CMK (cell line): ENCODE measurements at places on chromosomes 2 and 18.

DNA sequence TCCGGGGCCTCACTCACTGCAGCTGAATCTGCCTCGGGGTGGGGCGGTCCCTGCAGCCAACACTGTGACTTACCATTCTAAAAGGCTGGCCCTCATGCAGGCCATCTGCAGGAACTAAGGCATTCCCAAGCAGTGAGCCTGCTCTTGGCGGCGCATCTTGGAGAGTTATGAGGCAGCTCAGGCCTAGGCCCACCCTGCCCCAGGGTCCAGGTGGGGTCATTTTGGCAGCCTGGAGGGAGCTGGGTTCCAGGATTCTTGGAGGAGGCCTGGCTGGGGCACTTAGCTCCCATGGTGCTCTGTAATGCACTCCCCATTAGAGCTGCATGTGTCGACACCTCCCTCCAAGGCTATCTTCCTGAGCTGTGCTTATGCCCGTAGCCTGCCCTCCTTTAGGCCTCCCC, 14.8 kb upstream of the BIN1 start:
- DNase-seq, result no peak

DNA sequence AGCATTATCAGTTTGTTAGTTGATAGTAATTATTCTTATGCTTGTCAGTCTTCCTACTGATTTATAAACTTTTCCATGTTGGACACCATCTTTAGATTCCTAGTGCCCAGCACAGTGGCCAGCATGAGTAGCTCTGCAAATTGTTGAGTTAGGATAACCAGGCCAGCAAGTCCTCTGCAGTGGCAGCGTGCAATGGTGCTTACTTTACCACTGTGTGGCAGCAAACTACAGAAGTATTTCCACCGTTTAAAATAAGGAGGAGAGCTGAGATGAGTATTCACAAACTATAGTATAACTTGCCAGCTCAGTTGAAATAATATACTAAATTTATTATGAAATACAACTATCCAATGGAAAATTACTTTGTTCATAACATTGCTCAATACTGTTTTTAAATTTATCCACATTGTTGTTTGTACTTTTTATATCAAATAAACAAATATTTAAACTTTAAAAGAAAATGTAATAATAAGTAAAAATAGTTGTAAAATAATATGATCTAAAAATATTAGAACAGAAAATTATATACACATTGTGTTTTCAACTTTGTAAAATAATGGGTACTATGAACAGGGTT, 9.3 kb upstream of the THADA start:
- no peak for DNase-seq

DNA sequence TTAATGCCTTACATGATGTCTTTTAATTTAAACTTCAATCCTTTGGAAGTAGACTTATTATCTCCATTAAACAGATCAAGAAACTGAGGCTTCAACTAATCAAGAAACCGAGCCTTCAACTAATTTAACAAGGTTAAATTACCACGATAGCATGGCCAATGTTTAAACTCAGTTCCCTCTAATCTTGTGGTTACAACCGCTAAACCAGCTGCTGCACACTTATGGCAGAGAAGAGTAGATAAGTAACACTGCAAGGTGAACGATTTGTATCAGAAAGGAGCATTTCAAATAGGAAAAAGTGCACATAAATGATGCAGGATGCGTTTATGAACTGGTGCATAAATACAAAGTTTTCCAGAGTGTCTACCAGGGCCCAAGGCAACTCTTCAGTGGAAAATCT, 144.6 kb upstream of the CAVIN2 start:
- DNase-seq, result no peak

GRCh38 chr18:25153426-25153825, 198.5 kb downstream of the ZNF521 start:
- no peak for DNase-seq

DNA sequence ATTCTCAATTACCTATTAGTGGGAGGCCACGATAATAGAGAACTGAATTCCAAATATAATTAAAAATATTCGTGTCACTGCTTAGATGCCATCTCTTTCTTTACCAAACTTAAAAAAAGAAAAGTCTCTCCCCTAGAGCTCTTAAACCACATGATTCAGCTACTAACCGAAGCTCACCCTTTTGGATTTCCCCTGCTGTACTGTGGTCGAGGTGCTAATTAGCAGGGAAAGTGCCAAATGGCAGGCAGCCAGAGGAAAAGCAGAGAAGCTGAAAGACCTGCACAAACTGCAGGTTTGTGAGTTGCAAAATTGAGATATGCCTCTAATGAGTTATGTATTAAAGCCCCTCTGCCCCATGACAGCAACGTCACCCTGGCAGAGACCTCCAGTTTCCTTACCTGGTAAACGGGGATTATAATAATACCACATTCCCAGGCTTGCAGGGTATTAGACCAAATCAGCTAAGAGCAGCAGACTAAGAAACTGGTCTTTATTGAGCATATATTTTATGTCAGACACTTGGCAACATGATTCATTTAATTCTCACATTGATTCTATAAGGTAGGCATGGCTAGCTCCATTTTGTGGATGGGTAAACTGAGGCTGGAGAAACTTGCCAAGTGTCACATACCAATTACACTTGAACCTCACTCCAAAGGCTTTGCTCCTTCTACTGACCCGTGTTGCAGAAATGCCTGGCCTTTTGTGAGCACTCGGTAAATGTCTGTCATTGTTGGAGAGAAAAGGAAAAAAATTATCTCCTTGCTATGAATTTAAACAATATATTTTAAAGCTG, 259.7 kb downstream of the LPIN1 start:
- no peak for DNase-seq

DNA sequence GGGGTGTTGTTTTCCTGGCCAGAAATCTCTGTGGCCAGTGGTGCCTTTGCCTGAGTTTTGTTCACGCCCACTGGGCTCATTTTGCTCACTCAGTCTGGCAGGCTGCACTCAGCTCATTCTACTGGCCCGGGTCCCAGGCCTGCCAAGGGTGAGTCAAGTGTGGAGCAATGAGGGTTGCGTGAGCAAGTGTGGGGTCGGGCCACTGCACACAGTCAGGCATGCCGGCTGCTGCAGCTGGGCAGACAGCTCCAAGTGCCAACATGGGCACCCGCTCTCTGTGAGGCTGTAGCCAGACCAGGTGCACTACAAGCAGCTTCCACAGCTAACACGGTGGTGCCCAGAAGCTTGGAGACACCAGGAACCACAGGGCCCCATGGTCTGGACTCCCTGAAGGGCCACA, 801.1 kb upstream of the RAB6C start:
- no peak for DNase-seq

DNA sequence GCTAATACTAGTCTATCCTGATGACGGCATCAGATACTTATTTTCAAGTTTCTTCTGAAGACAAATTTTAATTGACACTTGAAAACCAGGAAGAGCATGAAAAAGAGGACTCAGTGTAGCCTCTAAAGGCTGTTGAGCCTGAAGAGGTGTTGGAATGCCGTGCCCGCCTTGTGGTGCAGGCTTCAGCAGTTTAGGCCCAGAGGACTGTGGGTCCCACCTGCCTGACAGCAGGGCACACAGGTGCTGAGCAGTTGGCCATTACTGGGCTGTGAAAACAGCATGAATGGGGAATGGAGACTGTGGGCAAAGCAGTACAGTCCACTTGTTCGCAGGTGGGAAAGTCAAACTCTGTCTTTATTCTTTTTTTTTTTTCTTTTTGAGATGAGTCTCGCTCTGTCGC, 49.8 kb upstream of the THOC1 start:
- DNase-seq, result no peak

- no peak for DNase-seq
Measured at GRCh38 chr2:130875935-130876334, 39.2 kb downstream of the ARHGEF4 start.

GRCh38 chr2:168850846-168851245, 39.4 kb downstream of the SPC25 start:
- DNase-seq, result no peak

DNA sequence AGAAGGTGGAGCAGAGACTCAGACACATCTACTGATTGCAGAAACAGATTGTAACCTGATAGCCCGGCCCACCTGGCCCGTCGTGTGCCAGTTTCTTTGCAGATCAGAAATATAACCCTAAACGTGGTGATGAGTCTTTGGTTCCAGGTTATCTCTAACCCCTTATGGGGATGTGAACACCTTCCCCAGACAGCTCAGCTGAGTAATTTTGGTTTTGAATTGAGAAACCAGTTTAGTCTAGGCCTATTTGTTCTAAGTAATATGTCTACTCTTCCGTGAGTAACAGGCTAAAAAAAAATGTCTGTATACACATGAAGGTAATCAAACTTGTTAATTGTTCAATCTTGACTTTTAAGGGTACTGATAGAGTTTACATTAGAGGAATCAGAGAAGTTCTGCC, 35.7 kb downstream of the RASGRP3 start:
- no peak for DNase-seq

DNA sequence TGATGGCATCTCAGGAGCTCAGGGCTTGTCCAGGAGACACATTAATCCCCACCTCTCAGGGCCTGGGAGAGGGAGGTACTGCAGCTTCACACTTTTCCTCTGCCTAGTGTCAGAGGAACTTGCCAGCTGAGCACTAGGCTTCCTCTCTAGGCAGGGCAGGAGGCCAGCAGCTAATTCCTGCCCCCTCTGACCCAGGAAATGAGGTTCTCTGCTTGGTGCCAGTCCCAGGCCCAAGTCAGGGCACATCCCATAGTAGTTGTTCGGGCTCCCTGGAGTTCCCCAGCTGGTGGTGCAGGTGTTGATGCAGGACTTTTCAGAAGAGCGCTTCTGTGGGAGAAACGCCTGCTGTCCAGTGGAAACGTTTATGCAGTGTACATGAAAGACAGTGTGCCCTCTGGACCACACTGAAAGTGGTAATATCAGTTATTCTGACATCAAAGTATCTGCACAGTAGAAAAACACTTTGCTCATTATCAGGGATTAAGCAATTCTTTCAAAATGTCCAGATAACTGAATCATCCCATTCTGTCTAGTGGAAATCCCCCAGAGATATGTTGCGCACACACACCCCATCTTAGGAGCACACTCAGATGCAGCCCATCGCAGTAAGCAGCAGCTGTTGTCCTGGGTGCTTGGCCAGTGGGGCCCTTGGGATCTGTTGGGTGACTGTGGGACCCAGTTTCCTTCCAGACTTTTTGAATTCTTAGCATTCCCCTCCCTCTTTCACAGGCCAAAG, 17.8 kb upstream of the SCLY start:
- no peak for DNase-seq

- no peak for DNase-seq
Measured at GRCh38 chr2:202355993-202356505, 20.1 kb upstream of the BMPR2 start.

DNA sequence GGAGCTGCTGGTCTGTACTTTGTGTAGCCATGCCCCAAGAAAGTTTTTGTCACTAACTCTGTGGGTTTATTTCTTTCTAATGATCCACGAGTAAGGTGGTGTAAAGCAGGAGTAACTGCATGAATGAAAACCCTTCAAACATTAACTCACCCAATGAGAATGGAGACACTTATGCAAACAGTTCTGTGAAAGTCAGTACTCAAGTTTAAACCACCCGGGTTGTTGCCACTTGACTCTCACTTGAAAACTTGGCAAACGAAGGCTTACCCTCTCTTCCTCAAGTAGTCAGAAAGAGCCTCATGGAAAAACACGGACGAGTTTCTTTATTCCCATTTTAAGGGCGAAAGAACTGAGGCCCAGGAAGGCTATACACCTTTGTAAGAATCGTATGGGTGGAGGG, 117.5 kb downstream of the MMADHC start:
- no peak for DNase-seq

GRCh38 chr2:95058989-95059641, 33.6 kb downstream of the MAL start:
- no peak for DNase-seq

DNA sequence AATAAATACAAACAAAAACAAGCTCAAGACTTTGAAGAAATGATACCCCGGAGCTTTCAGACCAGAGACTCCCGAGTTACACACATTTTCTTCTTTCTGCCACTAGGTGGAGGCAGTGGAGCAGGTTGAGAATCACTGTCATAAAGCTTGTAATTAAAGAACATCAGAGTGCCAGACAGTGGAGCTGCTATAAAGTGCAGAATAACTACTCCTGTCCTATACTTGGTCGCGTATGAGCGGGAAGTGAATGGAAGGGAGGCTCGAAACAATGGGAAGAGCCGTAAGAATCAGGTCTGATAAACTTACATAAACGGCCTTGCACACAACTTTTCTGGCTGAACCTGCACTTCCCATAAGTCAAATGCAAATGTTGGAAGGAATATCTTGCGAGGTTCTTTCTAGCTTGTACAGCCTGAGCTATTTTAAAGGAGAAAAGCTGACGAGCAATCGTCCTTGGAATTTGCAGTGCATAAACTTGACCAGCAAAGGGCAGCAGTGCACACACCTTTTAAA, 189.0 kb downstream of the RPIA start:
- no peak for DNase-seq

- DNase-seq, result no peak
Measured at GRCh38 chr2:235627682-235628081, 133.8 kb downstream of the AGAP1 start.

- DNase-seq, result no peak
Measured at GRCh38 chr18:62024983-62025382, 132.2 kb upstream of the RNF152 start.

GRCh38 chr2:231361701-231362554, 33.6 kb upstream of the B3GNT7 start:
- DNase-seq, result peak; percentile 99

DNA sequence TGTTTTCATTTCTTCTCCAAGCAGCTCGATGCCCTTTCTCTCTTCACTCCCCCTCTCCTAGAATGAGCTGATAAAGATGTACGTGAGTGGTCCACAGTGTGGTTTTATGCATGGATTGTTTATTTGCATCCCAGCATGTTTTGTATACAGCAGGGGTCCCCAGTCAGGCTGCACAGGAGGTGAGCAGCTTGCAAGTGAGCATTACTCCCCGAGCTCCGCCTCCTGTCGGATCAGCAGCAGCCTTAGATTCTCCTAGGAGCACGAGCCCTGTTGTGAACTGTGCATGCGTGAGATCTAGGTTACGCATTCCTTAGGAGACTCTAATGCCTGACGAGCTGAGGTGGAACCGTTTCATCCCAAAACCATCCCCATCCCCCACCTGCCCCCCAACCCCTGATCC, 262.6 kb downstream of the AGAP1 start:
- DNase-seq, result no peak

DNA sequence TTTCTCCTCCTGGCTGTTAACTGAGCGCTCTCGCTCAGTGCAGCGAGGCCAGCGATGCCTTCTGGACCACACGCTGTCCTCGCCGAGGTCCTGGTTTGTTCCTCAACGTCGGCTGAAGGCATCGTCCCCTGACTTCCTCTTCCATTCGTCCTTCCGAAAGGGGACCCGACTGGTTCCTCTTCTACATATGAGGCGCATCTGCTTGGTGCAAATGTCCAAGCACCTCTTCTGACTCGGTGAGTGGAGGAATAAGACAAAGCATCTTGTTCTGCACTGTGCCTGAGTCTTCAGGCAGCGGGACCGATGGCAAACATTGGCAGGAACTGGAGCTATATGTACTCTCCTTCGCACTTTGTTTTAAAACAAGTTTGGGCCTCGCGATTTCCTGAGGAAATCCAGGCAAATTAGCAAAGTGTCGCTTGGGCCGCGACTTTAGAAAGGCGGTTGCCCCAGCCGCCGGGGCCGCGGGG, 621 bp upstream of the KCNS3 start:
- DNase-seq, result no peak

- DNase-seq, result no peak
Measured at GRCh38 chr18:67966224-67966623, 449.7 kb upstream of the DSEL start.
